Eye (tissue), 1 donor: ENCODE measurements at places on chromosomes 6 and 20.

GRCh38 chr20:1402149-1402548 lies 9.3 kb upstream of the FKBP1A start:
- no peak for DNase-seq

- no peak for DNase-seq
These were observed 130.5 kb downstream of the MYB start for GRCh38 chr6:135311446-135312200.

GRCh38 chr6:158499601-158500000 lies 60.3 kb upstream of the TMEM181 start:
- DNase-seq: no peak

- peak; percentile 39 for DNase-seq
These were observed 17.4 kb upstream of the PLCB4 start for GRCh38 chr20:9051508-9051907.

DNA sequence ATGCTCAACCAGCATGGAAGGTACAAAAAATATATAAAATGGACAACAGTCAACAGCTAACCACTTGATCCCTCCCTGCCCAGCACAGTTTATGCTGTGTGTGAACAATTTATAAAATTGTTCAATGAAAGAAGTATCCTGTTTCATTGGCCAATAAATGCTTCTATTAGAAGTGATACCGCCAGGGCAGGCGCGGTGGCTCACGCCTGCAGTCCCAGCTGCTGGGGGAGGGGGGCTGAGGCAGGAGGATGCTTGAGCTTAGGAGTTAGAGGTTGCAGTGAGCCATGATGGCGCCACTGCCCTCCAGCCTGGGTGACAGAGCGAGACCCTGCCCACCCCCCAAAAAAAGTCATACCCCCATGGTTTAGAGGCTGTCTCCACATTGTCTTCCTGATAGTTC lies 4.6 kb downstream of the AGPAT4 start:
- DNase-seq: no peak

- DNase-seq: no peak
These were observed 6.9 kb downstream of the NELFCD start for GRCh38 chr20:58987790-58988564.

- no peak for DNase-seq
These were observed 61.1 kb upstream of the CCN6 start for GRCh38 chr6:111992851-111993250.

DNA sequence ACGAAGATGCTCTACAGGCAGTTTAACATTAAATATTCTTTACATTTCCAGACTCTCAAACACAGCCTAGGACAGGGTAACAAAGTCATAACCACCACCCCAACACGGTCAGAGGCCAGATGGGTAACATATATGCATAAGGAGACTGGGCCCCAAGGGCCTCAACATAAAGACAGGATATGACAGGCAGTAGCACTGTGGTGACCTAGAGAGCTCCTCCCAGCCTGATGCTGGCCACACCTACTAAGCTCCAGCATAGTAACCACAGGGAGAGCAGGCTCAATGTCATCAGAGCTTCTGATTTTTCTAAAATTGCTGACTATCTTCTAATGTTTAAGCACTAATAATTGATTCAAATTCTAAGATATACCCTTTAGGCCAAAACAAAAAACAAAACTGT lies 21.7 kb downstream of the SMLR1 start:
- DNase-seq: no peak

DNA sequence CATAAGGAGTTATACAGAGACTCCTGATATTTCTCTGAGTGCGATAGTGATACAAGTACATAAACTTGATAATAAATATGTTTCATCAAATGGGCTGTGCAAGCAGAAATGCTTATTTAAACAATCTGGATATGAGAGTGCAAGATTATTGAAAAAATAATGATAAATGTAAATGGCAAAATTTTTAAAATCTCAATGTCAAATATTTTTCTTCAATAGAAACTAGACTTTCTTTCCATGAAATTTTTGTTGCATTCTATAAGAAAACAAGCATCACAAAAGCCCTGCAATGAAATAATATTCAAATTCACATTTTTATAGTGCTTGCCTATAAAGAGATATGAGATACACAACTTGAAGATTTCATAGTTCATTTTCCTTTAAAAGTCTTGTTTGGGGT lies 2.7 kb downstream of the PACRG start:
- DNase-seq: no peak

DNA sequence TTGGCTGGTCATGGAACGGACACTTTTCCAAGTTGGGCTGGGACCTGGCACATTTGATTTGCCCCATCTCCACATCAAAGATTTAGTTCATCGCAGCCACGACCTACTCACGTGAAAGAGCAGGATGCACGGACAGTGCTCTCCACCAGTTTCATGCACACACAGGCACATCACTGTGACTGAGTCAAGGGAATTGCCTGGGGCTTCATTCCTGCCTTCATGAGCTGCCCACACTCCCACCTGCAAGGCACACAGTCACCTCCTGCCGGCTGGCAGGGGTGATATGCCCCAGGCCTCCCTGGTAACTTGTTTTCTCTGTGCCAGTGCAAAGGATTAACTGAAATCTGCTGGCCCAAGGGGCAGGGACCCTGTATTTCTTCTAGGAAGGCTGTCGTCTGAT lies 23.3 kb upstream of the CST1 start:
- no peak for DNase-seq

- no peak for DNase-seq
These were observed 11.7 kb downstream of the LCA5 start for GRCh38 chr6:79525272-79526100.

GRCh38 chr6:113697632-113698410 lies 159.3 kb upstream of the MARCKS start:
- DNase-seq: no peak

GRCh38 chr20:12966468-12967085 lies 42.2 kb upstream of the SPTLC3 start:
- peak; percentile 60 for DNase-seq

GRCh38 chr20:10350188-10350842 lies 83.7 kb downstream of the MKKS start:
- no peak for DNase-seq

DNA sequence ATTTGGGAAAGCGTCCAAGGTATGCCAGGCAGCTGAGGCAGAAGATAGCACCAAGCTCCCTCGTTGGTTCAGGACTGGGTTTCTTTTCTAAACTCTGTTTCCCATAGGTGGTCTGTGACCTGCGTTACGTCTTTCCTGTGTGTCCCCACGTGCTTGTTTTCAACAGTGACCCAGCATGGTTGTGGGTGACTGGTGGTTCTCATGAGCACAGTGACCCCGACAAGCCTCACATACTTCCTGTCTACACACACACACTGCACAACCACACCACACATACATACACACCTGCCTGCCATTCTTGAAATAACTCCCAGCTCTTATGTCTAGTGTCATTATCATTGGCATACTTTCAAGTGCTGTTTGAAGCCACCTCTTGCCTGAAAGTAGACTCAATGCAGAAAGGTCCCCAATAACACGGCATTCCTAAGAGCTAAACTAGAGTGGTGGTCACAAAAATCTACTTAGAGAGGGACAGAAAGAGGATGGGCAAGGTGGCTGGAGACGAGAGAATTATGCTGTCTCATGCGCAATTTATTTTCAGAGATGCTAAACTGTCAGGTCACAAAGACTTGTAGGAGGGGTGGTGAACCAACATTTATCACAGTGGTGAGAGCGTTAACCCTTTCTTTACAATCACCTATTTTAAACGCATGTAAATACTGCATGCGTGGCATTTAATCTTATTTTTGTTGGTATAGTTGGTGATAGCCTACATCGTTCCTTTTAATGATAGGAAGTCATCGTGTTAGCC lies 66.7 kb downstream of the GCNT2 start:
- no peak for DNase-seq
